ENCODE measurements at places on chromosomes 2 and 18.

DNA sequence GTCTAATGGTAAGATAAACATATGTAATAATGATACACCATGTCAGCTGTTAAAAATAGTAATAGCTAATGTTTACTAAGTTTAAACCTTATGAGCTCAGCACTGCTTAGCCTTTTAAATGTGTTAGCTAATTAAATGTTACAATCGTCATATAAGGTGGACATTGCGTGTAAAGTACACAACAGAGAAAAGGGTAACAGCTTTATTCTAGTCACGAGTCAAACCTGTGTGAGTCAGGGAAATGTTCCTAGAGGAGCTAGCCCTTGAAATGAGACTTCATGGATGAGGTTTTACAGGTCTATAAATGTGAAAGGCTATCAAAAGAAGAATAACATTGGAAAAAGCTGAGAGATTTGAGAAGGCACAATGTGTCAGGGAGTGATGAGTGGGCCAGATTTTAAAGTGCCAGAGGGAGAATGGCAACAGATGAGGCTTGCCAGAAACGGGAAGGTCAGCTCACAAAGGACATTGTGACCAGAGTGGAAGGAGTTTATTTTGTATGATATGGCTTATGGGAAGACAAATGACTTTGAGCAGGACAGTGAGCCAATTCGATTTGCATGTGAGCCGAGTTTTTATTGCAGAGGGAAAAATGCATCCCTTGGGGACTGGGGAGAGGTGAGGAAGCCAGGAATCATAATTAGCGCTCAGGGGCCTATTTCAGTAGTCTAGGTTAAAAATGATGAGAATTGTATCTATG is 276.3 kb downstream of the CTNNA2 start:
- no peak for DNase-seq

DNA sequence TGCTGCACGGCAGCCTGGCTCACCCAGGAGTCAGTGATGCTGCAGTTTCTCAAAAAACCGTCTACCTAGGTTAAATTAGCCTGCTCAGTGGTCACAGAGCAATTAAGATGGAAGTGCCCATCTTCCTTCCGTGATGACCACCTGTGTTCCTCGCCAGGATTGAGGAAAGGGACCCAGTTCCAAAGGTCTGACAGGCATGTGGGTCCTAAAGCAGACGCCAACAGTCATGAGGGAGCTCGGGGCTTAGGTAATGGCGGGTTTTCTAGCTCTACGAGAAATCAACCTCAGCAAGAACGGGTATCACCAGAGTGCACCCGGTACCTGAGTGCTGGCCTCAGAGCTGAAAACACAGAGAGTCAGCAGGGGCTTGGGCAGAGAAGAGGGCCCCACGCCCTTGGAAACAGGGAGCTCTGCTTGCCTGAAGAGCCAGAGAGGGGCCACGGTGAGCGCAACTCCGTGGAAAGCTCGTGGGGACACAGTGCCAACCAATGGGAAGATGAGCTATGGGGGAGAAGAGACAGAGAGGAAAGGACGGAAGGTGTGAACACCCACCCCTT is 34.3 kb upstream of the DNMT3A start:
- no peak for DNase-seq

DNA sequence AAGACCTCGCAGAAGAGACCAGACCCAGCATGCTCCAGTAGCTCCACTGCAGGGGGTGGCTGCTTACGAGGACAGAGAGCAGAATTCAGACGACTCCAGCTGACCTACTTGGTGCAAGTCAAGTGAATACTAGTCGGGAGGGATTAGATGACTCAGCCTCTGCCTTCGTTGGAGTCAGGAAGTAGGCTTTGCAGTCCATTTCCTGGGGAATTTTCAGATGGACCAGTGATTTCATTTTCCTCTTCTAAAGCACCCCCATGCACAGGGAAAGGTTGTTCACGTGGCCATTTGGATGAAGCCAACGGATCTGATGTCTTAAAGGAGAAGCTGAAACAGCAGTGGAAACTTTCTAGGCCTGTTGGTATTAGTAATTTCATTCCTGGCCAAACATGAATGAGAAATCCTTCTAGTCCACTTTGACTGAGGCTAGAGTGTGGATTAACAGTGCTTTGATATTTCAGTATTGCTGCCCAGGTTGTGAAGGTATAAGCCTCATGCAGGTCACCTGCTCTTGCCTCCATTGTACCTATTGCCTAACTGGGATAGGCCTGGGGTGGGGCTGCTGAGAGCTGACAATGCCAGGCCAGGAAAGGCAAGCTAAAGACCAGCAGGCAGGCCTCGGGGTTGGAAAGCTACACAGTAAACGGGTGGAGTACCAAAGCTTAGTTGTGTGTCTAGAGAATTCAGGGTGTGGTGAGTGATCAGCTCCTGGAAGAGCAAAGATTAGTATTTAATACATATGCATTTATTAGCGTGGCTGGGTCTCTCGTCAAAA is 117.6 kb upstream of the FOSL2 start:
- DNase-seq = no peak

- DNase-seq = no peak
Measured at GRCh38 chr2:172311921-172312345, 115.5 kb upstream of the ITGA6 start.

DNA sequence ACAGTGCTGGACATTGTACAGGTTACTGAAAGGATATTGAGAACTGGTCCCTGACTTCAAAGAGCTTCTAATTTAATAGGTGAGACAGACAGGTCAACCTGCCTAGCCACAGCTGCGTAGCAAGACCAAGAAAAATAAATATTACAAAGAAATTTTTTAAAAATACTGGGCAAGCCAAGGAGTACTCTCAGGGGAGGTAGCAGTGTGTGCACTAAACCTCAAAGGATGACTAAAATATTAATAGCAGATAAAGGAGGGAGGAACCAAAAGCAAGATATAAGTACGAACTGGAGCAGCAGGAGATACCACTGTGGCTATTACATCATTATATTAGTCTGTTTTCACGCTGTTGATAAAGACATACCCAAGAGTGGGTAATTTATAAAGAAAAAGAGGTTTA is 14.9 kb downstream of the SCG2 start:
- no peak for DNase-seq

DNA sequence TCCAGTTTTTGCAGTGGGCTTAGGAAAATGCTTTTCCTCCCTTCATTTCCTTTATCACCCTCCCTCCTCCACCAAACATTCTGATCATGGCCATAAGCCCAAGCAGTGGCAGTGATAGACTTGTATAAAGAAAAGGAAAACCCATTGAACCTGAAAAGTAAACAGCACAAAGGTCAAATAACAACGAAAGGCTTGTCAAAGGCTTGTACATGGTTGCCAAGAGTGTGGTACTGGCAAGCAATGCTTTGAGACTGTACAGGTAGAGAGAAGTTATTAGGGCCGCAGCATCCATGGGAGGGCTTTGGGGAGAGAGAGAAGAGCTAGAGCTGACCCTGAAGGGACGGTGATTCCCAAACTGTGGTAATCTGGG is 2.1 kb upstream of the VWA3B start:
- no peak for DNase-seq

DNA sequence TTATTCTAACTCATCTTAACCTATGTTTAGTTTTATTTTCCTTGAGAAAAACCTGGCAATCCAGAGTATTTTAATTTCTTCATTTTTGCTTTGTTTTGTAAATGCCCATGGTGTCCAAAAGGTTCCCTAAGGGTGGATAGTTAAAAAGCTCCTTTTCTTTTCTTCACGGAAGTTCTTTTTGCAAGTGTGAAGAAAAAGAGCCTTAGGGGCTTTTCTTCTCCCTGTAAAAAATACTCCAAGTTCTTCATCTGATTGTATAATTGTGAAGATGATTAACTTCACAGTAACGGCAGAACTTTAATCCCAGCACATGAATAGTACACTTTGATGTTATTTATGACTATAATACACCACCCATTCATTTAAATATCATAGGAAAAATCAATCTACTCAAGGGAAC is 530.2 kb upstream of the LINC00305 start:
- DNase-seq = no peak

DNA sequence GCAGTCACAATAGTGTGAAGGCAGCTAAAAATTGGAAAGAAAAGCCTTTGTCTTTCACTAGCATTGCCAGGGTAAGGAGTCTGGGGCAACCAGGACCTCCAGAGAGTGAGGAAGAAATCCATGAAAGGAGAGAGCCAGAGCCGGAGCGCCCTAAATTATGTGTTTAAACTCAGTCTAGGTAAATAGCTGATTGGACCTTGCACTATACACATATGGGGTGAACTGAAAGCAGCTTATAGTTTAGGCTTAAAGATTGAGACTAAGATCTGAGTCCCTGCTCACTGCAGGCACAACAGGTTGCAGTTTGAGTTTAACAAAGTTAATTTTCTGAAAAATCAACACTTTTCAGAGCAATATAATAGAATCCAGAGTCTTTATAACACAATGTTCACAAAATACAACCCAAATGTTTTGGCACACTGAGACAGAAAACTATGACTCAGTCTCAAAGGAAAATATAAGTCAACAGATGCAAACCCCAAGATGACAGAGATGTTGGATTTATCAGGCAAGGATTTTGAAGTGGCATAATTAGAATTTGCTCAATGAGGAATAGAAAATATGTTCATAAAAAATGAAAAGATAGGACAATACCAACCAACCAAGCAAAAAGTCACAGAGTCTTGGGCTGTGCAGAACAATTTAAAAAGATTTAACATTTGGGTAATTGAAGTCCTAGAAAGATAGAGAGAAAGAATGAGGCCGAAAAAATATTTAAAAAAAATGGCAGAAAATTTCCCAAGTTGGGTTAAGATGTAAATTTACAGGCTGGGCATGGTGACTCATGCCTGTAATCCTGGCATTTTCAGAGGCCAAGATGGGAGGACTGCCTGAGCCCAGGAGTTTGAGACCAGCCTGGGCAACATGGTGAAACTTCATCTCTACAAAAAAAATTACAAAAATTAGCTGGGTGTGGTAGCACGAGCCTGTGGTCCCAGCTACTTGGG is 39.6 kb downstream of the DOK1 start:
- no peak for DNase-seq

- DNase-seq = no peak
Measured at GRCh38 chr2:98669675-98670074, 61.3 kb downstream of the MGAT4A start.

- DNase-seq = no peak
Measured at GRCh38 chr2:219309278-219309677, at the start of gene PTPRN. Gene PTPRN, minus strand, starts transcription at chr2:219309401. Its CDS starts 69 bp downstream, at chr2:219309332.

GRCh38 chr2:44649381-44649780 is 287.6 kb downstream of the CAMKMT start:
- DNase-seq = no peak

DNA sequence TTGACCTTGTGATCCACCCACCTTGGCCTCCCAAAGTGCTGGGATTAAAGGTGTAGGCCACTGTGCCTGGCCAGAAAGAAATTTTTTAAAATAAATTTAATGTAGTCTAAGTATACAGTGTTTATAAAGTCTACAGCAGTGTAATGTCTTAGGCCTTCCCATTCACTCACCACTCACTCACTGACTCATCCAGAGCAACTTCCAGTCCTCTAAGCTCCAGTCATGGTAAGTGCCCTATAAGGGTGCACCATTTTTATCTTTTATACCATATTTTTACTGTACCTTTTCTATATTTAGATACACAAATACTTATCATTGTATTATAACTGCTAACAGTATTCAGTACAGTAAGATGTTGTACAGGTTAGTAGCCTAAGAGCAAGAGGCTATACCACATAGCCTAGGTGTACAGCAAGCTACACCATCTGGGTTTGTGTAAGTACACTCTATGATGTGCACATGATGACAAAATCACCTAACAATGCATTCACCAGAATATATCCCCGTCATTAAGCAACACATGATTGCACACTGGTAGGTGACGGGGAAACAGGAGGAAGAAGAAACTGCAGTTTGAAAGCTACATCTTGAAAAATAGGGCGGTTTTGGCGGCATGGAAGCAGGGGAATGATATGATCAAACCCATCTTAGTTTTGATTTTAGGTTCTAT is 105.1 kb upstream of the ITGB6 start:
- no peak for DNase-seq

GRCh38 chr2:78541451-78542267 is 483.8 kb upstream of the REG3G start:
- DNase-seq = no peak

All from T-helper 2 cell treated with Interferon-gamma antibody and Interleukin-4, amounts not matched to agents 5 μg/mL and 100 μg/mL, for 36 hours (primary cell).